ENCODE measurements at places on chromosomes 3 and 15. TPM values are rescaled to one million over a fixed set of nuclear protein-coding genes. Genes with fewer than 3 reads are reported as not detected.

DNA sequence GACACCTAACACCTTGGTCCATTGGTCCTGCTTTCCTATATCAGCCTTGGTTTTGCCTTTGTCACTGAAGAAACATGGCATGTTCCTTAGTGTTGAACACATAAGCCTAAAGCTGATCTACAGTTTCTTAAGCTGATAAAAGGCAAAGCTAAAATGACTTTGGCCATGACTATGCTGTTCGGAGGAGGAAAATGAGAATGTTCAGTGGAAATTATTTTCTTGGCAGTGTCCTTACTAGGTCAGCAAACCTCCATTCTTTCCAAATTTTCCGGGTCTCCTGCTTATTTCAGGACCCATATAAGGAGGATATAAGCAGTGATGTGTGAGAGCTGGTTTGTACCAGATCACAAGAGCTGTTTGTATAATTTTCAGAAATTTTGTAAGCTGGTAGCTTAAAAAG lies 832.9 kb upstream of the CFAP20DC start:
- DNase-seq: no peak

- DNase-seq: no peak
Observed at GRCh38 chr15:39670687-39671086, 89.8 kb downstream of the THBS1 start.

- DNase-seq: no peak
Observed at GRCh38 chr3:155991212-155991611, 120.8 kb downstream of the GMPS start.

CFAP92 gene
- not detected for polyA plus RNA-seq

GP9 gene
- not detected for polyA plus RNA-seq

POLQ gene
- polyA plus RNA-seq: 1.0 TPM

CORO2B gene
- polyA plus RNA-seq: 2.7 TPM

FETUB gene
- not detected for polyA plus RNA-seq

RTP3 gene
- polyA plus RNA-seq: not detected

LRRC34 gene
- polyA plus RNA-seq: 5.9 TPM

DNA sequence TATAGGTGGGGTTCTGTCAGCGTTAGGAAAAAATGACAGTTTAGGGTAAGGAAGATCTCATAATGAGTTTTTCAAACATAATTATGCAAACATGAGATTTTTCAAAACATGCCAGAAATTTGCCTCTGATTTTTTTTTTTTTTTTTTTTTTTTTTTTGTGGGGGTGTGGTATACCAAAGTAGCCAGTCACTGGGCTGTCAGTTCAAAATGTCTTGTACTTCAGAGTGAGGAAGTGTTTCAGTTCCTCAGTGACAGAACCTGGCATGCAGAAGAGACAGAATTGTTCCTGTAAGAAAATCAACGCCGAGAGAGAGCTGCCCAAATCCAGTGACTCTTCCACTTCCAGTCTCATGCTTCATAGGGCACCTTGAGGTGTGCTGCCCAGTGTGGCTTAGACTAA lies 9.7 kb downstream of the NCBP2 start:
- no peak for DNase-seq

CEP19 gene
- 5.7 TPM for polyA plus RNA-seq

CFAP20DC gene
- 2.9 TPM for polyA plus RNA-seq

PLCB2 gene
- polyA plus RNA-seq: 1.1 TPM

DNA sequence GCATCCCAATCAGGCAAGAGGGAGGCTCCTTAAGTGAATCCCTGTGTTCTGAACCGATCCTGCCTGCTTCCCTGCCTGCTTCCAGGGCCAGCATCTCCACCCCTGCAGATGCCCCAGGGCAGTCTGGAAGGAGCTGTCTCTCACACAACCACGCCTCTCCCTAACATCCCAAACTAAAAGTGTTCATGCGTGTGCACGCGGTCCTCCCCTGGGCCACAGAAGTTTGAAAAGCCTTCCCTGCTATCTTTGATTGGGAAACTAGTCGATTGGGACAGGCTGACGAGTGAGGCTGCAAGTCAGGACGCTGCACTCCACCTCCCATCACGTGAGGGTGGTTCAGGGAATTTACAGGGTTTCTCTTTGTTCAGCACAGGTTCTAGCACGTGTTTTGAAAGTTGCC lies 340.9 kb upstream of the ICE2 start:
- no peak for DNase-seq

GRCh38 chr3:183792976-183793375 lies 32.4 kb downstream of the MAP6D1 start:
- DNase-seq: no peak

- DNase-seq: no peak
Observed at GRCh38 chr3:184658223-184658928, 53.5 kb downstream of the MAGEF1 start.

DNA sequence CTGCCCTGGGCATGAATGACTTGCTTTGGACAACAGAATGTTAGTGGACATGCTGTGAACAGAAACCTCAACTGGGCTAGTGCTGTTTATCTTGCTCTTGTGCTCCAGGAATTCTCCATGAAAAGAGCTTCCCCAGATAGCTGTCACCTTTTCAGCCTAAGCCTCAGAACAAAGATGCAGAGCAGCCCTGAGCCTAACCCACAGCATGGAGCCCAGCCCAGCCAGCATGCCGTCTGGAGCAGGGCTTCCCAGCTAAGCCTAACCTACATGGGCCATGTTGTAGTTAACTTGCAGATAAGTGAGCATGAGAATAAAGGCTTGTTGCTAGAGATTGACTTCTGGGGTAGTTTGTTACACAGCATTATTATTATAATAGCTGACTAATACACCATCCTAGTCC lies 48.9 kb downstream of the SCN5A start:
- no peak for DNase-seq

DNA sequence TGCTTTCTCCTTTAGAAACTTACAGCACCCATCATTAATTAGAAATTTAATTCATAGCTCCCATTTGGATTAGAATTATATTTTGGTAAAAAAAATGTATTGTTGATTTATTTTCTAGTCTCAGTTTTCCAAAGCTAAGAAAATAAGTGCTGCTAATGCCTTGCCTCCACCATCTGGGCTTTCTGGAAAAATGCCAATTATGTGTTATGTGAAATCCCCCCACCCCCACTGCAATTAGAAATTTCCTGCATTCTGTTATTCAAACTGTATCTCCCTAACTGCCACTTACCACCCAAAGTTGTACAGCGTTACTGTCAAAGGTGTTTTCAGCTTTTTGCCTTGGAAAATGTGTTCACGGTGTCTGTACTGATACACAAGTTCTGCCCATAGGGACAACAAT lies 617.2 kb upstream of the UBE2E2 start:
- DNase-seq: no peak

GRCh38 chr3:4670352-4670751 lies 177.2 kb downstream of the ITPR1 start:
- DNase-seq: peak; percentile 14

SPINK8 gene
- polyA plus RNA-seq: not detected

DNA sequence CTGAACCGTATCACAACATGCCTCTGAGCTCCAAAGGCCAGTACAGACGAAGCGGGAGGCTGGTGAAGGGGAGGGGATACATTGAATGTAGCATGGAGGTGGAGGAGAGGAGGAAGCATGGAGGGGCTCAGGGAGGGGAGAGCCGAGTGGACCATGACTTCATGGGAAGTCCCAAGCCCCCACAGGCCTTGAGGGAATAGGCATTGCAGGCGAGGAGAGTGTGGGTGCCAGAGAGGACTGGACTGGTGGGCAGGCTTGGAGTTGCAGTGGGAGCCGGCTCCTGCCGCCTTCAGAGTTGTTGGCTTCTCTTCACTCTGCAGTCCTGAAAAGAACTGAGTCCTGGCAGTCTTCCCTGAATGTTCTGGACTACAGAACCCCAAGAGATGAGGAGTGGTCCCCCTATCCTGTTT lies 3.3 kb upstream of the RNU6-1 start:
- DNase-seq: no peak

DNA sequence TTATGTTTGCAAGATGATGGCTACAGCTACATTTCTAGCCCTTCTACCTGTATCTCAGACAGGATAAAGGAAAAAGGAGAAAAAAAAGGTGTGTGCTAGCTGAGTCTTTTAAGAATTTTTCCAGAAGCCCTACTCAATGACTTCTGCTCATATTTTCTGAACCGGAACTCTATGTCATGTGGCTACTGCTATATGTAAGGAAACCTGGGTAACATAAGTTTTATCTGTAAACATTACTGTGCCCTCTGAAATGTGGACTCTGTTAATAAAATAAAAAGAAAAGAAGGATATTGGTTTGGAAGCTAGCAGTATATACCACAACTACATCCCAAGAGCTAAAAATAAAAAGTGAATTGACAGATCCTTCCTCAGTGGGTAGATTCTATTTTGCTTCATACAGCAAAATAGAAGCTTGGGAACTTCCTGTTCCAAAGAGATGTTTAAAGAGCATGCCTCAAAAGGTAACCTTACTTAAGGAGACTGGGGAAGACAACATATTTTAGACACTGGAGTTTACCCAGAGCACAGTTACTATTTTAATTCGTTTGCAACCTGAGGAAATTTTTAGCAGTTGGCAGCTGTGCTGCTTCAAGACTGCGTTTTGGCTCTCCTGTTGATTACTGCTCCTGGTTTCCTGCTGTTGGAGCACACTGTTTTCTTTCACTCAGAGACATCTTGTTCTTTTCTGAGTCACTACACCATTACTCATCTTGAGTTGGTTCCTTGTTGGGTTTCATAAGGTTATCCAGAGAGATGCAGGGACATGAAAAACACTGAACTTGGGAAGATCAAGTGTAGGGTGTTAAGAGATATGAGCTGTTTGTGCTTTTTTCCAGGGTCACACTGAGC lies 280.7 kb downstream of the NFKBIZ start:
- DNase-seq: peak; percentile 78

- no peak for DNase-seq
Observed at GRCh38 chr3:10693457-10693856, 122.6 kb upstream of the SLC6A11 start.

All from GM23248 (cell line).